ENCODE measurements at places on chromosomes 2 and 18.
A peak's percentile ranks its signal among the peaks of the same experiment; 100 is the strongest.

DNA sequence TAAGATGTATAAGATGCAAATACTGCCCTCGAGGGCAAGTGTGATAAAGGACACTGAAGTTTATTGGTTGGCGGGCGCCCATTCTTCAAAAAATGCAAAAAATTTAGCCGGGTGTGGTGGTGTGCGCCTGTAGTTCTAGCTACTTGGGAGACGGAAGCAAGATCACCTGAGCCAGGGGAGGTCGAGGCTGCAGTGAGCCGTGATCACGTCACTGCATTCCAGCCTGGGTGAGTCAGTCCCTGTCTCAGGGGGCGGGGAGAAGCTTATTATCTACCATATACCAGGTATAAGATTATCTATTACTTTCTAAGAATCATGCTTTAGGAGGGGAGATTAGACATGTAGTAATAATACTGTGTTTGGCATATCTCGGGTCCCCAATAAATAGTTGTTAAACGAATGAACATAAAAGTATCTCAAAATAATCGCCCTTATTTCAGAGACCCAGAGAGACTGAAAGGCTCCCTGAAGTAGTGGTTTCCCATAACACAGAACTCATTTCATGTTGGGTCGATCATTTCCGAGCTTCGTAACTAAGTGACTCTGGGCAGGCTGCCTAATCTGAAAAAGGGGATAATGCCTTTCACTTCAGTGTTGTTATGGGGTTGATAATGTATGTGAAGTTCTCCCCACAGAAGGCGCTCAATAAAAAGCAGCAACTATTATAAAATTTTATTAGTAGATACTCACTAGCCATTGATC is 1.2 kb upstream of the SELENOI start:
- DNase-seq, result no peak

DNA sequence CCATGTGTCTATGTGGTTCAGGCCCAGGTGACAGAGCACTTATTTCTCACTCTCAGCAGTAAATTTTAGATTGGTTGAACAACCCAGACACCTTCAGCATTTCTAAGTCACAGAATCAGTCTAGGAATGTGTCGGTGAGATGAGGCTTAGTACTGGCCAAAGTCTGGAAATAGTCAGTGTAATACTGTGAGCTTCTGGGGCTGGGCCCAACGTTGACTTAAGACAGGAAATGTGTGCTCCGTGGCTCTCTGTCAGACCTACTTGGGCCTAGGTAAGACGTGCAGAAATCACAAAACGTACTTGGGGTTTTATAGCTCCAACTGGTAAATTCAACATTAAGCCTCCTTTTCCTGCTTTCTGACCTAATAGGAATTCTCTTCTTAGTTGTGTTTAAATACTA is 160.3 kb upstream of the COL3A1 start:
- DNase-seq, result no peak

DNA sequence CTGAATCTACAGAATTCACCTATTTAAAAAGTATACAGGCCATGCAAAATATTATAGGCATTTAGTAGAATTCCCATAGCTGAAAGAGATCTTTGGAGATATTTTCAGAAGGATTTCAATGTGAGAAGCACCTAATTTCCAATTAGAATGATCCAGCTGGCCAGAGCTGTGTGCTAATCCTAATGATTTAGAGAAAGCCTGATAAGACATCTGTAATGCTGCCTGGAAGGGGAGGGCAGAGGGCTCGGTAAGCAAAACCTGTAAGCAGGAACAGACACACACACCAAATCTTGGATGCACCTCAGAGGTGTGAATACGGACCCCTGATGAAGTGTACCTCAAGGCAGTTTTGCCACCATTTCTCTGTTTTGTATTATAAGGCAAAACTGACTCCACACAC is 14.0 kb downstream of the SERTAD2 start:
- DNase-seq, result no peak

- no peak for DNase-seq
These were observed 208.1 kb downstream of the VAPA start for GRCh38 chr18:10121786-10122515.

- no peak for DNase-seq
These were observed 13.1 kb downstream of the KLF11 start for GRCh38 chr2:10056439-10056838.

GRCh38 chr2:30371772-30372373 is 75.2 kb upstream of the LCLAT1 start:
- no peak for DNase-seq

DNA sequence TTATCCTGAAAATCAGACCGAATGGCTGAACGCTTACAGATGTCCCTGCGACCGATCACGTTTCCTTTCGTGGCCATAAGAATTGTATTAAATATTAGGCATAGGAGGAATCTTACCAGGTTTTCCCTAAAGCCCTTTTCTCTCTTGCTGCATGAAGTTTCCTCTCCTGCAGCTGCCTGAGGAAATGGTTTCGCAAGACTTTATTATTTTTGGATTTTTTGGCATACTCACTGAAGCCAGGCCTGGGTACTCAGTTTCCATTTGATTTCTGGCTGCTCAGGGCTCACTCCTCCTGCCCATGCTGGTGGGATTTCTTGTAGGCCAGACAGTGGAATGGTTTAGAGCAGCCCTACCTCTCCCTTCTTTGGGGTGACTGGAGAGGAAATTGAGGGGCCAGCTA is 114.0 kb downstream of the KLHL29 start:
- DNase-seq, result no peak

GRCh38 chr2:37874470-37874869 is 50.6 kb upstream of the RMDN2 start:
- no peak for DNase-seq

DNA sequence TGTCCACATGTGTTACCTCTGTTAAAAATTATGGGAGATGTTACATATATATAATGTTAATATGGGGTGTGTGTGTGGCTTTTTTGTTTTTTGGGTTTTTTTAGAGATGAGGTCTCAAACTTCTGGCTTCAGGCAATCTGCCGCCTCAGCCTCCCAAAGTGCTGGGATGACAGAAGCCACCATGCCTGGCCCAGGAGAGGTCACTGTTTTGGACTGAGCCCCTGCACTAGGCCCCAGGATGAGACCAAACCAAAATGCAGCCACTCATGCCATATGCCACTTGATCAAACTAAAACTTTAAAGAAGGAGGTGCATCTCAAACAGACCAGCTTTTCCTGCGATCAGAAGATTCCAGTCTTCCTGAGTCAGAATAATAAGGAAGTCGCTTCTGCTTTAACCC is 2.5 kb downstream of the ADI1 start:
- no peak for DNase-seq

GRCh38 chr2:15307526-15307925 is 253.6 kb downstream of the NBAS start:
- DNase-seq, result no peak

DNA sequence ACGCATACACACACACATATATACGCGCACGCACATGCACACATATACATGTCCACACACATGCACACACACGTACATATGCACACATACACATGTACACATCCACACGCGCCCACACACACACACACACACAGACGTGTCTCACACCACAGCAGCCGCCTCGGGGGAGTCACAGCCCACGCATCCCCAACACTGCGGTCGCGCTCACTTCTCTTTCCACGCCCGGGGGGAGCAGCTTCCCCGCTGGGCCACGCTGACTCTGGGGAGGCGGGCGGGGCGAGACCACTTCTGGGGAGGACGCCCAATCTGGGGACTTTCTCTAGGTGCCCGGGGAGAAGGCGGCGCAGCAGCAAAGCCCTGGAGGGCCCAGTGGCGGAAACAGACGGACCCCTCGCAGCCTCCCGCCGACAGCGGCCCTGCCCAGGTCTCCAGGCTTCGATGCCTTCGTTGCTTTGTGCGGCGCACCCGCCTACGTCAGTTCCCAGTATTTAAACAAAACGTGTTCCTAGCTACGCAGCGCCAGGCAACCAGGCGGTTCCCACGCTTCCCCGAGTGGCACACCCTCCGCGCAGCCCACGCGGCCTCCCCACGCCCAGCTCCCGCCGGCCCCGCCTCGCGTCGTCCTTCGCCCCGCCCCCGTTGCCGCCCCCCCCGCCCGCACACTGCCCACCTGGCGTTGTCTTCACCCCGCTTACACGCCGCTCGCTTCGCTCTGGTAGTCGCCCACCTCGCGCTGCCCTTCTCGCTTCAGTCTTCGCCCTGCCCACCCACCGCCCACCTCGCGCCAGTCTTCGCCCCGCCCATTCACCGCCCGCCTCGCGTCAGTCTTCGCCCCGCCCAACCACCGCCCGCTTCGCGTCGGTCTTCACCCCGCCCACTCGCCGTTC is 810 bp upstream of the RBFA start:
- peak; percentile 79 for DNase-seq

DNA sequence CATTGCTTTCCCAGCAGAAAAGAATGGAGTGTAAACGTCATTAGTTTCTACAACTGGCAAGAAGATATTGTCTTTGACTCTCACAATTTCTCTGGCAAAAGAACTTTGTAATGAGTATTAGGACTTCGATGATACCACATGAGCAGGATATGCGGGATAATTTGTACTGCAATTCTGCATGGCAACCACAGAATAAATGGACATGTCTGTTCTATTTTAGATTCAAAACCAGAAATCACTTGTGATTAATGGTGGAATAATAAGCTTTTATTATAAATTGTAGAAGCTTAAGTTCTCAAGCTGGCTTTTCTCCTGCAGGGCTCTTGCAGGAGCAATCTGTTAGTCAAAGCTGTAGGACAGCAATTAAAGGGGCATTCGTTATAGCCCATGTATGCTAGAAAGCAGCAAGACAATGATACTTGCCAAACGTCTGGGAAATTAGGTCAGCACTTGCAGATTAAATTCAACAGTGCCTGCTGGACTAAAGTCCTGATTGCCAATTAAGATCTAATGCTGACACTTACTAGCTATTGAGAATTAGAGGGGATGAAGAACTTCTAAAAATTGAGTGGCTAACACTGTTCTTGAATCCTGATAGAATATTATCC is 177.9 kb downstream of the PTH2R start:
- DNase-seq, result no peak

- no peak for DNase-seq
These were observed 230.0 kb upstream of the EPHA4 start for GRCh38 chr2:221802089-221802488.

GRCh38 chr2:74566754-74567085 is 12.2 kb downstream of the DOK1 start:
- DNase-seq, result no peak

DNA sequence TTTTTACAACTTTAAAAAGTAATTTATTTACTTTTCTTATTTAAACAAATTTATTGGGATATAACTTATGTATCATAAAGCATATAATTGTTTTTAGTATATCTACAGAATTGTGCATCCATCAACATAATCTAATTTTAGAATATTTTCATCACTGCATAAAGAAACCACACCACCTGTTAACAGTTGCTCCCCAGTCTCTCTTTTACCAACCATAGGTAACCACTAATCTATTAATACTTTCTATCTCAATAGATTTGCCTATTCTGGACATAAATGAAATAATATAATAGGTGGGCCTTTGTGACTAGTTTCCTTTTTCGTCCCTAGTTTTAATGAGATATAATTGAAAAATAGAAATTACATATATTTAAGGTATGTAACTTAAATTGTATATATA is 90.6 kb downstream of the ADAM23 start:
- DNase-seq, result no peak
